ENCODE measurements at places on chromosomes 3 and 15.

DNA sequence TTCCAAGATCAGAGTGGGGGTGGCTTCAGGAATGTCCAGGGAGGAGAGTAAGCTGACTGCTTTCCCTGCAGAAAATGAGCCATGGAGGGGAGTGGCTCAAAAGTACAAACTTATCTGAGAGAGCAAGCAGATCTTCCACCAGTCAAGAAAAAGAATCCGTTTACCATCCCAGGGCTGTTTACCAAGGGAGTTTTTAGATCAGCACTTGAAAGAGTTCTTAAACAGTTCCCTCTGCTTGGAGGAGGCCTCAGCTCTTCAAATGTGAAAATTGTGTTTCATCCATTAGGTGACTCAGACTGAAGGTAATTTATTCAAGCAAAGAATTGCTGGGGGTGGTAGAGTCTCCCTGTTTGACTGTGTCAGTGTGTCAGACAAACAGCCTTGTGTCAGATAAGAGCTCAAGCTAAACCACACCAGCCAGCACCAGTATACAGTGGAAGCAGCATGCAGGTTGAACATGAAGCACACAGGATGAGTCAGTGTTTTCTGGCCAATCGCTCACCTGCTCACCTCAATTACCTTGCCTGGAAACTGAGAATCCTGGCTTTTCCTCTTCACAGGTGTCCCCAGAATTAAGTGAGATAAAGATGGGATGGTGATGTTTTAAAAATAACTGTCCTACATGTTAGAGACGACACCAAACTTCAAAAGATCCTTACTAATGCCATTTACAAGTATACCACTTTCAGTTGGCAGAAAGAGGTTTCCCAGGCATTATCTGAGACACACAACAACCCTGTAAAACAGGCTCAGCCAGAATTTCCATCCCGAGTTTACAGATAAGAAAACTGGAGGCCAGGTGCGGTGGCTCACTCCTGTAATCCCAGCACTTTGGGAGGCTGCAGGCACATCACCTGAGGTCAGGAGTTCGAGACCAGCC, 21.7 kb downstream of the SH3BP5 start:
- DNase-seq: no peak

GRCh38 chr3:191393146-191393545, 62.8 kb upstream of the UTS2B start:
- DNase-seq: no peak

DNA sequence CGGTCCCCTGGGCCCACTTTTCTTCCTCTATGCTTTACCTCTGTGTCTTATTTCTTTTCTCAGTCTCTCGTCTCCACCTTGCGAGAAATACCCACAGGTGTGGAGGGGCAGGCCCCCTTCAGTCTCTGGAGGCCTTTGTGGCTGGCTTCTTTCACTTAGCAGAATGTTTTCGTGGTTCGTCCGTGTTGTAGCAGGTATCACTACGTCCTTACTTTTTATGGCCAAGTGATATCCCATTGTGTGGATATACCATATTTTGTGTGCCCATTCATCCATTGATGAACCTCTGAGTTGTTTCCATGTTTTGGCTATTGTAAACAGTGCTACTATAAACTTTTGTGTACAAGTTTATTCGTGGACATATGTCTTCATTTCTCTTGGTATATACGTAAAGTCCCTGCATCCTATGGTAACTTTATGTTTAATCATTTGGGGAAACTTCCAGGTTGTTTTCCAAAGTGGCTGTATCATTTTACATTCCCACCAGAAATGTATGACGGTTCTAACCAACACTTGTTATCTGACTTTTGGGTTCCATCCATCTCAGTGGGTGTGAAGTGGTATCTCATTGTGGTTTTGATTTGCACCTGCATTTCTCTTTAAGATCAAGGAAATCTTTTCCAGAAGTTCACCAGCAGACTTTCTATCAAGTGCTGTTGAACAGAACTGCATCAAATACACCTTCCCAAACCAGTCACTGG, 5.6 kb downstream of the PIGZ start:
- DNase-seq: no peak

DNA sequence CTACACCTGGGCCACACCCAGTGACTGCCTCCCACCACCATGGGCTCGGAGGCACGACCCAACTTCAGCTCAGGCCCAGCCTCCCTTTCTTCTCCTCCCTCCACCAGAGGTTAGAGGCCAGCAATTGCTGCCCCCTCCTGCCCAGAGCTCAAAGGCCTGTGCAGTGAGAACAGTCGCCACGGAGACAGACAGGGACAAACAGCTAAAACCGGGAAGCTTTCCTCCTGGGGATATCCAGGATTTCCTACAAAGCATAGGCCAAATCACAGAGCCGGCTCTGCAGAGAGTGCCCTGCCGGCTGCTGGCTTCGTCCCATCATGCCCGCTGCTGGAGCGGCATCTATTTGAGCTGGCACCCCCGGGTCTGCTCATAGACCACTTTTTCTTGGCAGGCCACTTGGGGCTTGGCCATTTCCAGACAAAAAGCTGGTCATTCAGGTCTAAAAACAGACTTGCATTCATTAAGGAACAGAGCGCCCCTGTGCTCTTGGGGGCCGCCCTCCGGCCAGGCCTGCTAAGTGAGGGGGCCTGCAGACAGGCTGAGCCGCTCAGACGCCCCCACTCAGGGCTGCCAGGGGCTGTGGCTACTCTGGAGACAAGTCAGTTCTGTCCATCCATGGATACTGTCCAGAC, 17.5 kb downstream of the GRAMD2A start:
- no peak for DNase-seq

GRCh38 chr3:112124907-112125607, 8.0 kb downstream of the GCSAM start:
- no peak for DNase-seq

GRCh38 chr3:136036306-136036705, 70.8 kb downstream of the PPP2R3A start:
- no peak for DNase-seq

GRCh38 chr3:9669720-9670432, 20.6 kb downstream of the MTMR14 start:
- DNase-seq: no peak

DNA sequence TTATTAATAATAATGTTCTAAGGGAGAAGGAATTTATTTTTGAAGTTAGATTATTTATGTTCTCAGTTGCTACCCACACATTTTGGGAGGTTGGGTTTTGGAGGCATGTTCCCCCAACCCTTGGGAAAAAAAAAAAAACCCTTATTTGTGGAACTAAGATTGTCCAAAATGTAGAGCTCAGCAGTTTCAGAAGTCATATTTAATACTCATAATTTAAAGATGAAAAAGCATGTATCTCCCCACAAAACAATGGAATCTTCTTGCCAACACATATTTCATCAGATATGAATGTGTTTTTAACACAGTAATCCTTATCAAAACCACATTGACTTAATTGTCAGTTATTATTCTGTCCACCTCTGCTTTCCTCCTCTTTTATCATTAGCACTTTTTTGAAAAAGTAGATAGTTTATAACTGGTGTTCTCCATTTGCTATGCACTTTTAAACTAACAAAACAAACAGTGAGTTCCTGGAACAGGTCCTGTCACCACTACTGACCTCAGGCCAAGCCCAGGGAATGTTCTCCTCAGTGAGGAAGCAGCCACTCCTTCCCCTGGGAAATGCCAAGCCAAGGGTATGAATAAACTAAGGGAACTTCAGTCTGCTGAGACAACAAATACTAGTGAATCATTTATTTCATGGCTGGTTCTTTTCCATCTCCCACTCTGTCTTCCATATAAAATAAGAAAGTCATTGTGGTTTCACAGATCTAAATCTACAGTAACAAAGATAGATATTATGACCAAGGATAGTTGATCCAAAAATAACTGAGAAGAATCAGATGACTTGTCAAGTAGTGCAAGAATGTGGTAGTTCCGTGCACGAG, 414.4 kb upstream of the ALCAM start:
- DNase-seq: no peak

DNA sequence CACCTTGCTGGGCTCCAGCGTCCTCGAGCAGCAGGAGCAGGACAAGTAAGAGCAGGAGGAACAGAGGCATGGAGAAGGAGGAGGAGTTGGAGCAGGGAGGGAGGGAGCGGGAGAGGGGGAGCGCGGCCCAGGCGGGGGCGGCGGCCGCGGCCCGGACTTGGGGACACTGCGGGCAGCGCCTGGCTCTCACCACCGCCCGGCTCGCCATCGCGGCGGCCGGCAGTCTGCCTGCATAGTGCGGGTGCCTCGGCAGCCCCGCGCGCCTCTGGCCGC, 440 bp downstream of the DCBLD2 start:
- no peak for DNase-seq

DNA sequence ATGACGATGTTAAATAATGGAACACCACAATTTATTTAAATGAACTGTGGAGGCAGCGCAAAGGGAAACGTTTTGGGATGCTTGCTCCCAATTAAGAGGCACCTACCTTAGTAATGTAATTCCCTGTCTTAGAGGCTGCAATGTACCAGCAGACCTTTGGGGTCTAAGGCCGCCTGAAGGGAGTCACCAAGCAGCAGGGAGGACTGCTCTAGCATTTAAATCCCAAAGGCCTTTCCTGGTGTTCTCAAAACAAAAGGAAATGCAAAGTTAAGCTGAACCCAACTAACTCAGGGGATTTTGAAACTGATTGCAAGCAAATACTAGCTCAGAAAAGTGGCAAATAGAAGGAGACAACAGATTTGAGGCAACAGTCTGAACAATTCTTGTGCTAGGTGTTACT, 510.8 kb downstream of the GABRG3 start:
- DNase-seq: no peak

DNA sequence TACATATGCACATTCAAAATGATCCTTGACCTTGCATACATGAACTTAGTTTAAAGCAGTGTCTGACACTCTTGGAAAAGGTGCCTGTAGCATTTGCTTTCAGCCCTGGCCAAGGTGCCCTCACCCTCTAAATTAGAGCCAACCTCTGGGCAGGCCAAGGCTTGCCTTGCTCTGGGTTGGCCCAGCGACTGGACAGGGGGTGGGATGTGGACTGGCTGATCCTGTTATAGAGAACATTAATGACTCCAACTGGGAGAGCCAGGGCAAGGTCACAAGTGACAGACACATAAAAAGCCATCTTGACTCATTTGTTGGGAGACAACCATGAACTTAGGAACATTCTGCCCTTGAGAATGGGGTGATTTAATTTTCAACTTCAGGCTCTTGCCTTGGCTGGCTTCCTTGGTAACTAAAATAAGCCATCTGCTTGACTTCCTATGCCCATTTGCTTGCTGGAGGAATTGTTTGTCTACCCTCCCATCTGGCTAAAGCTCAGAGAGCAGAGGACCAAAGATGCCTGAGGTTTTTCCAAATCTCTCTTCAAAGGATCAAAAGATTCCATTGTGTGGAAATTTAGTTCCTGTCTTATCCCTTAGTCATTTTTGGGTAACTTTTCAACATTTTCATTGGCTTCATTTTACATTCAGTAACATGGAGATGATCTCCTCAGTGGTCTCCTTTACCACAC, 403.7 kb downstream of the SOX2 start:
- DNase-seq: no peak

- DNase-seq: no peak
Observed at GRCh38 chr3:44914936-44915335, 40.5 kb downstream of the TGM4 start.

- no peak for DNase-seq
Observed at GRCh38 chr15:54428596-54428995, 450.4 kb downstream of the UNC13C start.

- no peak for DNase-seq
Observed at GRCh38 chr15:100002787-100003536, 269.7 kb upstream of the LYSMD4 start.

- DNase-seq: no peak
Observed at GRCh38 chr15:57418635-57419034, 42.3 kb downstream of the CGNL1 start.

- DNase-seq: no peak
Observed at GRCh38 chr15:39752991-39753390, 29.6 kb downstream of the FSIP1 start.

DNA sequence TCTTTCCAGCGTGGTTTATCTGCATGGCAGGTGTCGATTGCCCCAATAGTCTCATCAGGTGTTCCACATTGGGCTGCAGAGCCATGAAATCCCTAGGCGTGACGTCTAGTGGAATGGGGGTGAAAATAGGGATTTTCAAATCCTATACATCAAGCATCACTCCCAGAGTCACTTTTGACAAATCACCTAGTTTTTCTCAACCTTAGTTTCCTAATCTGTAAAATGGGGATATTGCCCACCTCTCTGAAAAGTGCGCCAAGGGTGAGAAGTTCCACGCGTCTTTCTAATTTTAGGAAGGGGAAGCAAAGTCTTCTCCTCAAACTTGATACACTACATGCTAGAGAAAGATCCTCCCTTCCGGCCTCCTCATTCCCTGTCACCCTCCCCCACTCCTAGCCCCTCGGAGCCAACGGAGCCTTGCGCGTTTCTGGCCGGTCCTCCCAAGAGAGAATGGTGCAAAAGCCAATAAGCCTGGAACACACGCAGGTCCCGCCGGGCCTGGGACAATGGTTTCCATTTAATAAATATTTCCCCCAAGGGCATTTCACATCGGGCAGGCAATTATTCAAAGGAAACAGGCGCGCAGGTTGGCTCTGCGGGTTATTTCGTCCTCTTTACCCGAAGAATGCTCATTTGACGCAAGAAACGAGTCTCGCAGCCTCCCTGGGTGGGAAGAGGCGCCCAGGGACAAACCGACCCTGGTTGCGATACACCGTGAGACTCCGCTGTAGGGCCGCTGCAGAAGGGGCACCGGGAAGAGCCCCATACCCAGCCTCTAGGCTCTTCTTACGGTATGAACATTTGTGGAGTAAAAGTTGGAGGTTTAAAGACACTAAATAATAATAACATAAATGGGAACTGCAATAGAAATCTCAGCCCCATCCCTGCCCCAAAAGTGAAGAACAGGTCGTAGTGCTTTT, 1.2 kb upstream of the SOX14 start:
- no peak for DNase-seq

- no peak for DNase-seq
Observed at GRCh38 chr3:58560771-58561311, 16.4 kb downstream of the FAM107A start.

DNA sequence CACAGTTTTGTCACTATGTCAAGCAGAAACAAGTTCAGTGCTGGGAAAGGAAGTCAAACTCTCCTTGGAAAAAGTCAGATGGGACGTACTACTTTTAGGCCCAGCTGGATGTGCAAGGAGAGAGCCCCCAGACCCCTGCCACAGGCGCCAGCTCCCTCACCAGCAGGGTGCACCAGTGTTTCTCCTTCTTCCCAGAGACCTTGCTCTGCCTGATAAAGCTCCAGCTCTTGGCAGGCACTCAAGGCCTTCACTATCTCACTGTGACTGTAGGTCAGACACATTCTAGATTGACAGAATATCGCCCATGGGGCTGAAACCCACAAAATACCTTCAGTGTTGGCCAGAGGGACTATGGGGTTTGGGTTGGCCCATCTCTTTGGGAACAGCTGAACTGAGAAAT, 54.8 kb upstream of the CHRNB4 start:
- no peak for DNase-seq
